Esophagus squamous epithelium (tissue), 5 donors: ENCODE measurements at places on chromosomes 11 and 22.

DNA sequence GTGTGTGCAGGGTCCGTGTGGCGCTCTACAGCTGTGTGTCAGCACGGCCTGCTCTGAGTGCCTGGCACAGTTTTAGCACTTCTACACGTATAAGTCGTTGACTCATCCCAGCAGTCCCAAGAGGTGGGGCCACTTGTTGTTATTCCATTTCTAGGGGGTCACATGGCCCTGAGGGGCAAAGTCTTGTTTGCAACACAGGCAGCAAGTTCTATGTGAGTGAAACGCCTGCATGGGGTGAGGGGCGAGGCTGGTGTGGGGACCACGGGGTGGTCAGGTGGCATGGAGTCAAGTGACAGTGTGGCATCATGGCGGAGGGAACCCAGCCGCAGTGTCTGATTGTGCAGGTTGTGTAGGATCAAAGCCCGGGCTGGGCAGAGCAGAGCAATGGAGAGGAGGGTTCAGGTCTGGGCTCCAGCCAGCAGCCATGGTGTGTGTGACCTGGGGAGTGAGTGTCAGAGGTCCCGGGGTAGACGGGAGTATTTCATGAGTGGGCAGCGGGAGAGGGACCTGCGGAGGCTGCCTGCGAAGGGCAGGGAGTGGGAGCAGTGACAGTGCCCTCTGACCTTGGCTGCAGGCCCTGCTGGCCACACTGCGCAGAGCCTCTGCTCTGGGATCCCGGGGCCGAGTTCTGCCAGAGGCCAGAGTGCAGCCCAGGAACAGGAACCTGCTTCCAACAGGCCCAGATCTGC is 27.9 kb downstream of the SHANK3 start:
- DNase-seq, result no peak

DNA sequence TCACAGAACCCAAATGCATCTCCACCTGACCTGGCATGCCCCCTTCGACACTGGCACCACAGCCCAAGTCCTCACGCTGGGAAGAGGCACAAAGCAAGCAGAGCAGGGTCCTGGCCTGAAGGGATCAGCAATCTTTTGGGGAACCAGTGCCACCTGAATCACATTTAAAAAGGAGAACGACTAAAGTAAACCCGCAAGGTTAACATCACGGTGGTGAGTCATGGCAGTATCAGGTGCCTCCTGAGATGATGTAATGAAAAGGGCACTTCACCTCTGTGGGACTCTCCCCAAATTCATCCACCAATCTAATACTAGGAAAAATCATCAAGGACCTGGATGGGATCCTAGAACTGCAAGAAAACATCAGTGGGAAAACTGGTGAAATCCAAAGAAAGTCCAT is 44.9 kb downstream of the PACSIN2 start:
- DNase-seq, result no peak

GRCh38 chr22:29310065-29310862 is 3.8 kb downstream of the GAS2L1 start:
- DNase-seq, result no peak

GRCh38 chr11:37811349-37811748 is 1213.3 kb upstream of the RAG2 start:
- no peak for DNase-seq

GRCh38 chr11:113595810-113596594 is 110.1 kb downstream of the TMPRSS5 start:
- DNase-seq, result no peak

DNA sequence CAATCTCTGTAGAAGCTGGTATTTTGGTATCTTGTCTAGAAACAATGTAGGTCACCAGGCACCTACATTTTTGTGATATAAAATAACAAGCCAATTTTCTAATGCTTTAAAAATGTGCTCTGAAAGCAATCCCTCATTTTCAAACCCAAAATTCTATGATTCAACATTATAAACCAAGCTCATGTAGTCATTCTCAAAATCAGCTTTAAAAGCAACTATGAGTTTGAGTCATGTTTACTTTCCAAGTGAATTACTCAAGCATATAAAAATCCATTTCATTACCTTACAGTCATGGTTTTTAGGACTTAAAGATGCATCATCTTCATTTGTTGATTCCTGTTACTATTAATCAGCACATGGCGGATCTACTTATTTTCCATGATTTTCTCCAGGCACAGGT is 216.4 kb downstream of the GRM5 start:
- DNase-seq, result no peak

DNA sequence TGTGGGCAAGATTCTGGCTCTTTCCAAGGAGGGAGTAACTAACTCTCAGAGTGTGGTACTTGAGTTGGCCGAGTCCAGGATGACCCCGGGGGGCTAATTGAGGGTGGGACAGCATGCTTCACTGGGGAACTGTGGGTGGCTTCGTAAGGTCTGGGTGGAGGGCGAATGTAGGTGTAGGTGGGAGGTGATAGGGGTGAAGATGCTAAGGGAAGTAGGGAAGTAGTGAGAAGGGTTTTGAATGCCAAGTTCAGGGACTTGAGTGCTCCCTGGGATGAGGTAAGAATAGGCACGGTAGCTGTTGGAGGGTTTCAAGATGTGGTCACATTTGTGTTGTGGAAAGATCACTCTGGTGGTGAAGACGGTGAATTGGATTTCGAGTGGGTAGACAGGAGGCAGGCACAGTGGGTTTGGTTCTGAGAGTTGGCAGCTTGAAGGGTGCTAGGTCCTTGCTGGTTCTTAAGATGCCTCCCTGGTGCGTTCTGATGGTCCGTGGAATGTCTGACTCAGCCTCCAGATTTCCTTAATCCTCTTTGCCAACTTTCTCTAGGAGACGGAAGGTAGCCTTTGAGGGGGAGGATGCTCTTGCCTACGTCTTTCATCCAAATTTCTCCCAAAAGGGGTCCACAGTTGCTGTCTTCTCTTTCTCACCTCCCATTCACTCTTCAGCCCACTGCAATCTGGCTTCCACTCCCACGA is 2.5 kb upstream of the DNAL4 start:
- no peak for DNase-seq

DNA sequence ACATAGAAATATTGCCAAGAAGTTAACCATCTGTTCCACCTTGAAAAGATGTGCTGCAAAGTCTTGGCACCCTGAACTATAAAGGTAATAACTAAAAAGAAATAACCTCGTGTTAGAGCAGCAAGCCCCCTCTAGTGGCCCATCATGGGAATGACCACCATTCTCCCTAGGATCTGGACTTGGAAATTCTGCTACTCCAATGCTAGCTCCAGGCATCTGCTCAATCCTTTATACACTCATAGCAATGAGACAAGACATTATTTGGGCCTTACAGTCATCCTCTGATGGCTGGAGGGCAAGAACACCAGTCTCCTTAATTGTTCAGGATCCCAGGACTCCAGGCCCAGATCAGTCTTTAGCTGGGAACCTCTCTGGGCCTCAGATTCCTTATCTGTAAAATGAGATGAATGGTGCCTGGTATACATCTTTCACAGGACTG is 76.0 kb downstream of the CWC15 start:
- no peak for DNase-seq

GRCh38 chr11:12019866-12020416 is 11.5 kb upstream of the DKK3 start:
- no peak for DNase-seq

GRCh38 chr22:39153220-39153717 is 789 bp upstream of the CBX7 start:
- no peak for DNase-seq

DNA sequence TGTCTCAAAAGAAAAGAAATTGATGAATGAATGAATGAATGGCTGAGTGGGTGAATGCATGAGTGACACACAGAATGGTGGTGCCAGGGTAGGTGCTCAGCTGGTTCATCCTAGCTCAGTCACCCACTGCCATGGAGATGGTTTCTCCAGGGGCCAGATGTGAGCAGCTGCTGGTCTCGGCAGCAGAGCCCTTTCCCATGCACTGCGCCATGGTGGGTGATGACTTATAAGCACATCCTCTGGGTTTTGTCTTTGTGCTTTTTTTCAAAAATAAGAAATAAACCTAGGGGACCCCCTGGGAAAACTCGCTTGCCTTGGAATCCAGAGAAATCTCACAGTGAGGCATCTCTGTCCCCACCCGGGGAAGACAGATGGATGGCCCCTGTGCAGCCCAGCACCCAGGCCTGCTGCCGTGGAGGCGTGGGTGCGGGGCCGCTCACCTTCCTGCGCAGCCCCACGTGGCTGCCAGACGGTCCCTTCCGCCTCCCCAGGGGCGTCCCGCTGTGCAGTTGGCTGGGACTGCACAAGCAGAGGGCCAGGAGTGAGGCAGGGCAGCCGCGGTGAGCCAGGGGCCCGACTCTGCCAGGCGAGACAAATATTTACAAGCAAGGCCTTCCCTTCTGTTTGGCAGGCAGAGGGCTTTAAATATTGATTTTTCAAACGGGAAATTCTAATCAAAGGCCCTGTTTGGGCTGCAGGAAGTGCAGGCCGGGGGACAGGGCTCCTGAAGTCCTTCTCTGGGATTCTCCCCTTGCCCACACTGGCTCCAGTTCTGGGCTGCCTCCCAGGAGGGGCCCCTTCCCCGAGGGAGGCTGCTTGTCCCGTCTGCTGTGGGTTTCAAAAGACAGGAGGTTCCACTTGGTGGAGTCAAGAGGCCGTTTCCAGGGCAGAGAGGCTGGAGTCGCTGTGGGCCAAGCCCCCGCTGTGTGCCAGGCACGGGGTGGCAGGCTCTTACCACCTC is 24.3 kb downstream of the MPPED1 start:
- no peak for DNase-seq

GRCh38 chr11:26649884-26650283 is 72.0 kb downstream of the SLC5A12 start:
- DNase-seq, result no peak

- no peak for DNase-seq
These were observed 107.9 kb downstream of the ARHGAP8 start for GRCh38 chr22:44860311-44860710.

- DNase-seq, result no peak
These were observed 330.8 kb upstream of the MTNR1B start for GRCh38 chr11:92638678-92639077.

DNA sequence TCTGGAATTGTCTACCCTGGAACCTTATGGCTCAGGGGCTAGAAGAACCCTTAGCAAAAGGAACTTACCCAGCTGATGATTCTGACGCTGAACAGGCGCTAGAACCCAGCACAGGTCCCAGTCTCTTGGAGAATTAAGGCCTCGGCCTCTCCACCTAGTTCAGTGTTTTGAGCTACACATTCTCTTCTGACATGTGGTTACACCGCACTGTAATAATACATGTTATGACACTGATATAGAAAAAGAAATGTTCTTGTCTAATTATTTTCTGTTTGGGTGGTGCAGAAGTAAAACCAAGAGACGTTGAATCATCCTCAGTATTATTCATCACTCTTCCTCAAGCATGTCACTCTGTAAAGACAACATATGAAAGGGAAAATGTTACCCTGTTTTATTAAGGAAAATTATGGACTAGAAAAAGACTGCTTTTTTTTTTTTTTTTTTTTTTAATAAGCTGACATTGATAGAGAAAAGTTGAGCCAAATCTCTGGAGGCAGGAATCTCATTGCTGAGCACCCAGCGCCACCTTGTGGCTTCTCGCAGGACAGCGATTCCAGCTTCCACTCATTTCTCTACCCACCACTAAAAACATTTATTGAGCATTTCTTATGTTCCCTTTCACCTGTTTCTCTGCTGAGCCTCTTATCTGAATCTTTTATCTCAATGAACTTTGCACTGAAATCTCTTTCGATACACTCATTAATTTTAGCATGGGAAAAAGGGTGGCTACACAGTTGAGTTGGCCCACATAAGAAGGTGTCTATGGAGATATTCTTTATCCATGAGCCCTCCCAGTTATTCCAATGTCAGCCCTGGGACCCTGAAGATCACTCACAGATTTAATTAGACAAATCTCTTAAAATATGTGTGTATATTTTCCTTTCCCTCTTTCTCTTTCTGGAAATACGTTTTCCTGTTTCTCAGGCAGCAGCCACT is 12.6 kb upstream of the APLNR start:
- no peak for DNase-seq

- DNase-seq, result no peak
These were observed 31.7 kb upstream of the SORL1 start for GRCh38 chr11:121420398-121420797.

DNA sequence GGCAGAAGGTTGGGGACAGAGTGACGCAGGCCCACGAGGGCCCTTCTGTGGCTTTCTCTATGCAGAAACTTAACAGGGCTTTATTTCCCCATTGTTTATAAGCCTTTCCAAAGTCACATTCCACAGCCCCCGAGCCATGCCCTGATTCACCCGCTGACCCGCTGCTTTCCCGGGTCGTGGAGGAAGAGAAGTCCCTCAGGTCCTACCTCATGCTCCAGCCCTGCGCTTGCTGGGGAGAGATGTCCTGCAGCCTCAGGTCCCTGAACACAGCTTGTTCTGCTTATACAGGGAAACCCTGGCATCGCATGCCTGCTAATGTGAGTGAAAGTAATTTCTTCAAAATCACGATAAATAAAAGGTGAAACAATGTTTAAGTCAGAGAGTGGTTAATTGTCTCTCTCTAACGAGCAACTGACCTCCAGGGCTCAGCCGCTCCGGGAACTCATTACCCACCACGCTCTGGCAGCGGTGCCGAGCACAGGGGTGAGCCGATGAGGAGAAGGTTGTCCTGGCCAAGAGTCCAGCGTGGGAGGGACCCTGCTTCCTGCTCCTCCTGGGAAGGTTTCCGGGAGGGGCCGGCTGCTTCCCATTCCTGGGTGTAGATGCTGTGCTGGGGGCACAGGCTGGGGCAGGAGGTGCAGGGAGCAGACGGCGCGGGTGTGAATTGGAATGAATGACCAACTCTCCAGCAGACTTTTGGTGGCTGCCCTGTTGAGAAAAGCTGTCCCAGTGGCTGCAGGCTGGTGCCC is 595.2 kb downstream of the BRD1 start:
- DNase-seq, result no peak

GRCh38 chr11:85953491-85954143 is 98.4 kb downstream of the CCDC83 start:
- DNase-seq, result no peak

DNA sequence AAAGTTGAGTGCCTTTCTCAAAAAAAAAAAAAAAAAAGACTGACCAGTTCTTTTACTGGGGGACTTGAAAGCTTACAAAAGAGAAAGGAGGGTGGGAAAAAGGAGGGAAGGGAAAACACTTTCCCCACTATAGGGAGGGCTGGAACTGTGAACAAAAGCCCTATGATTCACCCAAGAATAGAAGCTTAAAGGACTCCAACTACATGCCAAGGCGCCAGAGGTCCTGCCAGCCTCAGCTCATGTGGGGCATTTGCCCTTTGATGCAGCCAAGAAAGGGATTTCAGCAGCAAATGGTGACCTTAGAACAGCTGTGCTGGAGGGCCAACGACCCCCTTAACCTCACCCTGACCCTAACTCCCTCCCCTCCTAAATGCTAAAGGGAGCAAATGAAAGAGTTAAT is 160.0 kb downstream of the NTM start:
- no peak for DNase-seq

DNA sequence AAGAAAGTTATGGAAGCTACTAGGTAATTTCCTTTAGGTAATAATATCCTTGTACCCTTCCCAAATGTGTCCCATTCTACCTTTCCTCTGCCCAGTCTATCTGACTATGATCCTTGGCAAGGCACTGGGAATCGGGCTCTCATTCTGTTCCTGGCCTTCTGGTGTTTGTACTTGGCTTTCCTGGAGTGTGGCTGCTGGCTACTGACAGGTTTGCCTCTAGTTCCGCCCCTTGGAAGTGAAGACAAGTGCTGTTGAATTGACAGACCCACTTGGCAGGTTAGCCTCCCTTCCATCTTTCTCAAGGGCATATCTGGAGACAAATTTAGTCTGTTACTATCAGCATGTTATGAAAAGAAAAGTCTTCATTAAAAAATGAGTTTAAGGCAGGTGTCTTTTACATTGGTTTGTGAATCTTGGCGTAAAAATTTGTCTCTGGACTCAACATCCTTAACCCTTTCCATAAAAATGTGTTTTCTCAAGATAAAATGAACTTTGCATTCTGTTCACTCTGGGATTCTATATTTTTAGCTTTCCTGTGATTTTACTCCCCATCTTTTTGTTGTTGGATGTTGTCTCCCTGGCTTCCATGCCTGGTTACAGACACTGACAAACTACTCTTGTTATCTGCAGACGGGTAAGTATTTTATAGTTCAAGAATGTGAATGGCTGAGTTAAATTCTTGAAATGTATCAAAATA is 287.4 kb upstream of the PDGFD start:
- no peak for DNase-seq
